A549 treated with DMSO at 1 μM for 4 hours (cell line): ENCODE measurements at places on chromosomes 12 and 14. TPM values are rescaled to one million over a fixed set of nuclear protein-coding genes. Genes with fewer than 3 reads are reported as not detected.

CLEC1B gene
- not detected in 5 replicates for total RNA-seq

PPP1R36 gene
- 0.21 to 0.57 TPM (median 0.38 TPM) in 5 replicates for total RNA-seq

MYH6 gene
- total RNA-seq, result not detected in 5 replicates

HCAR2 gene
- total RNA-seq, result 0.22 to 0.49 TPM (median 0.38 TPM) in 5 replicates

PRICKLE1 gene
- total RNA-seq, result 0.81 to 1.2 TPM (median 0.86 TPM) in 5 replicates

PLCZ1 gene
- total RNA-seq, result not detected in 5 replicates

RNASE4 gene
- total RNA-seq, result 5.8 to 11.8 TPM (median 8.6 TPM) in 5 replicates

TAS2R31 gene
- total RNA-seq, result 0.09 to 0.22 TPM (median 0.16 TPM) in 4 of 5 replicates, not detected in the other

GLIPR1L2 gene
- 0.11 to 0.14 TPM (median 0.12 TPM) in 4 of 5 replicates, not detected in the other for total RNA-seq

TCL1B gene
- total RNA-seq, result not detected in 5 replicates

FCF1 gene
- total RNA-seq, result 49.9 to 67.2 TPM (median 58.9 TPM) in 5 replicates

PSMD9 gene
- total RNA-seq, result 115 to 170 TPM (median 119 TPM) in 5 replicates

RTN1 gene
- total RNA-seq, result not detected in 5 replicates

GALNT9 gene
- total RNA-seq, result 4.2 to 9.3 TPM (median 7.2 TPM) in 5 replicates

ASCL1 gene
- 0.03 TPM in 2 of 5 replicates, not detected in the others for total RNA-seq

REC8 gene
- total RNA-seq, result 3.4 to 6.4 TPM (median 4.3 TPM) in 5 replicates

LHX5 gene
- total RNA-seq, result 0.02 TPM in 1 of 5 replicates, not detected in the others

IAPP gene
- not detected in 5 replicates for total RNA-seq

AKAP5 gene
- total RNA-seq, result 0.42 to 0.52 TPM (median 0.45 TPM) in 5 replicates

PLEKHG7 gene
- 0.02 to 0.16 TPM in 2 of 5 replicates, not detected in the others for total RNA-seq

NR2C1 gene
- 25.3 to 28.8 TPM (median 26.6 TPM) in 5 replicates for total RNA-seq

UBE2N gene
- 158 to 184 TPM (median 176 TPM) in 5 replicates for total RNA-seq

AQP5 gene
- not detected in 5 replicates for total RNA-seq

HOXC9 gene
- 7.6 to 12.5 TPM (median 11.6 TPM) in 5 replicates for total RNA-seq

SLC2A3 gene
- 3.2 to 6.0 TPM (median 5.7 TPM) in 5 replicates for total RNA-seq

BCL2L14 gene
- total RNA-seq, result not detected in 5 replicates

CINP gene
- 55.3 to 61.7 TPM (median 57.3 TPM) in 5 replicates for total RNA-seq

CRACR2A gene
- total RNA-seq, result 1.5 to 1.8 TPM (median 1.6 TPM) in 5 replicates

TAS2R30 gene
- not detected in 5 replicates for total RNA-seq

TC2N gene
- 0.57 to 1.1 TPM (median 0.66 TPM) in 5 replicates for total RNA-seq

TSPAN8 gene
- total RNA-seq, result 0.10 to 0.12 TPM in 2 of 5 replicates, not detected in the others

PROX2 gene
- total RNA-seq, result not detected in 5 replicates

SALL2 gene
- total RNA-seq, result 0.89 to 1.3 TPM (median 1.0 TPM) in 5 replicates

RDH5 gene
- 2.3 to 3.2 TPM (median 2.5 TPM) in 5 replicates for total RNA-seq

ARHGEF25 gene
- 5.6 to 6.9 TPM (median 6.1 TPM) in 5 replicates for total RNA-seq

SIX6 gene
- total RNA-seq, result not detected in 5 replicates

RERG gene
- 0.15 to 0.36 TPM (median 0.21 TPM) in 5 replicates for total RNA-seq

NTF3 gene
- total RNA-seq, result not detected in 5 replicates

TBX3 gene
- total RNA-seq, result 17.2 to 23.7 TPM (median 21.5 TPM) in 5 replicates

CLEC6A gene
- not detected in 5 replicates for total RNA-seq

DCAF4 gene
- 24.4 to 30.1 TPM (median 26.2 TPM) in 5 replicates for total RNA-seq

ADAM21 gene
- 0.06 TPM in 2 of 5 replicates, not detected in the others for total RNA-seq

GAS2L3 gene
- total RNA-seq, result 7.8 to 11.5 TPM (median 10.6 TPM) in 5 replicates

ALDH1L2 gene
- total RNA-seq, result 2.7 to 3.9 TPM (median 3.5 TPM) in 5 replicates

CRIP1 gene
- 1,543 to 1,873 TPM (median 1,721 TPM) in 5 replicates for total RNA-seq

ASB2 gene
- 1.4 to 4.1 TPM (median 1.9 TPM) in 5 replicates for total RNA-seq

ZNF84 gene
- 12.1 to 14.2 TPM (median 13.2 TPM) in 5 replicates for total RNA-seq

HOXC13 gene
- total RNA-seq, result 5.4 to 10.5 TPM (median 9.0 TPM) in 5 replicates

CD27 gene
- total RNA-seq, result not detected in 5 replicates

PALS1 gene
- total RNA-seq, result 16.5 to 20.6 TPM (median 19.6 TPM) in 5 replicates
